ENCODE measurements at places on chromosomes 16 and 17.

GRCh38 chr16:15477802-15478201 lies 43.4 kb downstream of the BMERB1 start:
- no peak for DNase-seq

DNA sequence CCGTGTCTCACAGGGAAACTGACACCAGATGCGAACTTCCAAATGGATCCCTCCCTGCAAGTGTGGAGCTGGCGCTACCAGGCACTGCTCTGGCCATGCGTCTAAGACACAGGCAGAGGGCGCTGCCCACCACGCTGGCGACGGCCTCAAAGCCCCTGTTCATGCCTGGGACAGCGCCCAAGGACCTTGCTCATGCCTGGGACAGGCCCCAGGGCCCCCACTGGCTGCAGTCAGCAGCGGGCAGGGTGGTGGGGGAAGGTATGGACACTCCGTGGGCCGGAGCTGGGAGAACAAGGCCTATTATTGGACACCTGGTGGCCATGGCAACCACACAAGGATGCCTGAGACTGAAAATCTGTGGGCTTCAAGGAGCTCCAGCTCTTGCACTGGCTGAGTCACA lies 8.8 kb downstream of the ZG16B start:
- DNase-seq: no peak

GRCh38 chr16:64290461-64290860 lies 831.4 kb downstream of the CDH11 start:
- no peak for DNase-seq

GRCh38 chr17:51508048-51508447 lies 247.7 kb downstream of the UTP18 start:
- DNase-seq: no peak

GRCh38 chr17:681738-682529 lies 32.7 kb downstream of the VPS53 start:
- no peak for DNase-seq

GRCh38 chr16:23480257-23480656 lies 27.3 kb upstream of the COG7 start:
- no peak for DNase-seq

DNA sequence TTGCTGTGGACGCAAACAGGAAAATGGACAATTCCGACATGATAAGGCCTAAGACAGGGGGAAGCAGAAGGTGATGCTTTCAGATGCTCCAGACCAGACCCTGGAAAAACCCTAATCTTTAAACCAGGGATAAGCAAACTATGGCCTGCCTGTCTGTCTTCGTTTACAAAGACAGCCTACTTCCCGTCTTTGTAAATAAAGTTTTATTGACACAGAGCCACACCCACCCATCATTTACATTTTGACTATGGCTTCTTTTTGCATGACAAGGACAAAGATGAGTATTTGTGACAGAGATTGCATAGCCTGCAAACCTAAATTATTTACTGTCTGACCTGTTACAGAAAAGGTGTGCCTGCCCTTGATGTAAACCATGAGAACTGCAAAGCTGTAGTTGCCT lies 177.9 kb downstream of the WSCD1 start:
- no peak for DNase-seq

DNA sequence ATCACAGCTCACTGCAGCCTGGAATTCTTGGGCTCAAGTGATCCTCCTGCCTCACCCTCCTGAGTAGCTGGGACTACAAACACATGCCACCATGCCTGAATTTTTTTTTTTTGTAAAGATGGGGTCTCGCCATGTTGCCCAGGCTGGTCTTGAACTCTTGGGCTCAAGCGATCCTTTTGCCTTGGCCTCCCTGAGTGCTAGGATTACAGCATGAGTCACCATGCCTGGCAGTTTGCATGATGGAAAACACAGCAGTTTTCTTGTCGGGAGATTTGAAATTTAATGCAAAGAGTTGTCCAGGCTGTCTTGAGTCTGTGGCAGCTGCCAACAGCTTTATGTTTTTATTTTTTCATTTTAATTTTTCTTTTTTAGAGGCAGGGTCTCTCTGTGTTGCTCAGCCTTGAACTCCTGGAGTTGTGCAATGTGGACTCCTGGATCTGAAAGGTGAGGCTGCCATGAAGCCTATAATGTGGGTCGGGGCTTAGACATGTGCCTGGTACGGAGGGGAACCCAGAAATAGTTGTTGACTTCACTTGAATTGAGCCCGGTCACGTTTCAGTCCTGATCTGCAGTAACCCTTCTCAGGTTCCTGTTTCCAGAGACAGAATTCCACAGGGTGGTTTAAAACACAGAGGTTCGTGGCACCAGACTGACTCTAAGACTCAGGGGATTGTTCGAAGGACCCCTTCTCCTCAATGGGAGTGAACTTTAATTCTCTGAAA lies 18.7 kb downstream of the CD300A start:
- DNase-seq: no peak

DNA sequence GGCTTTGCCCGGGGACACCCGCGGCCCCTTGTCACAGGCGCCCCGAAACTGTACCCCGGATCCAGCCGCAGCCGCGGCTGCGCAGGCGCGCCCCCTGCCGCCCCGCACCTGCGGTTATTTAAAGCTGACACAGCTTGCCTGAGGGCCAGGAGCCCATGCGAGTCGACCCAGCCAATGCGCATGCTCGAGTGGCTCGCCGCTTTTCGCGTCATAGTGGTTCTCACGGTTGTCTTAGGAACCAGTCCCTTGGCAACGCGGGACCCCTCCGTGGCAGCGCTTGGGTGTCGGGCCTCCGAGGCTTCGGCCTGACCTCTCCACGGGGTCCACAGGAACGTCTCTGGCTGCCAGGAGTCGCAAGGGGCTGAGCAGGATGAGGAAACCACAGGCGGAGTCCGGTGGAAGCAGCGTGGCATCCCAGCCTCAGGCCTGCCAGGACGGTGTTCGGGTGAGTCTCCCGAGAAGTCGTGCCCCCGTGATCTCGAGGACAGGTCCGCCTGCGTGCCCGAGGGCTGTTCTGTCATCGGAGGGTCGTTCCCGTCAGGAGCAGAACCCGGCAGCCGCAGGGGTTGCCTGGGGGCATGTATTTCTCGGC lies 716.9 kb downstream of the KCNJ18 start:
- no peak for DNase-seq

GRCh38 chr17:8426094-8426720 lies 9.5 kb upstream of the NDEL1 start:
- DNase-seq: no peak

DNA sequence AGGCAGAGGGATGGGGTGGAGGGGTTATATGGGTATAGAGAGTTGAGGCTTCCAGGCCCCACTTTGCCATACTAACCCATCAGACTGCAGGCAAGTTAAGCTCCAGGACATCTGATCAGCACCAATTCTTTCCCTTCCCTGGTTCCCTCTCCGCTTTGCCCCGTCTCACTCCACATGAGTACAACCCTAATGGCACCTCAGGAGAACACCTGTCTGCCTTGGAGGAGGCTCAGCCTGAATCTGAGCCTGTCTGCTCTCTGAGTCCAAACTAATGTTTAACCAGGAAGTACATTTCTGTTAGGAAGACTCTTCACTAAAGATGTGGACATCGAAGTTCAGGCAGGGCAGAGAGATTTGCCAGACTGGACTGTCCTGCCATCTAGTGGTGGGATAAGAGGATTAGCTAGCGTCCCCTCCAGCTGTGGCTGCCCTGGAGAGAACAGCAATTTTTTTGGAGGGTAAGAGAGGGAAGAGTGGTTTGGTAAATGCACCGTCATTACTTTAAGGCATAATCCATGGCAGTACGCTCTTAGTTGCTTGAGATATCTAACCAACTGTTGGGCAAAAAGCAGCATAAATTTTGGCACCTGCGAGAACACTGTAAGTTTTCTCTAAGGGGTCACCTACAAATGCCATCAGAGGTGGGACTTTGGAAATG lies 29.2 kb upstream of the LRRC75A start:
- peak; percentile 28 for DNase-seq

GRCh38 chr16:88309908-88310265 lies 72.9 kb upstream of the ZNF469 start:
- no peak for DNase-seq

GRCh38 chr16:4216596-4216995 lies 25.3 kb downstream of the SRL start:
- no peak for DNase-seq

DNA sequence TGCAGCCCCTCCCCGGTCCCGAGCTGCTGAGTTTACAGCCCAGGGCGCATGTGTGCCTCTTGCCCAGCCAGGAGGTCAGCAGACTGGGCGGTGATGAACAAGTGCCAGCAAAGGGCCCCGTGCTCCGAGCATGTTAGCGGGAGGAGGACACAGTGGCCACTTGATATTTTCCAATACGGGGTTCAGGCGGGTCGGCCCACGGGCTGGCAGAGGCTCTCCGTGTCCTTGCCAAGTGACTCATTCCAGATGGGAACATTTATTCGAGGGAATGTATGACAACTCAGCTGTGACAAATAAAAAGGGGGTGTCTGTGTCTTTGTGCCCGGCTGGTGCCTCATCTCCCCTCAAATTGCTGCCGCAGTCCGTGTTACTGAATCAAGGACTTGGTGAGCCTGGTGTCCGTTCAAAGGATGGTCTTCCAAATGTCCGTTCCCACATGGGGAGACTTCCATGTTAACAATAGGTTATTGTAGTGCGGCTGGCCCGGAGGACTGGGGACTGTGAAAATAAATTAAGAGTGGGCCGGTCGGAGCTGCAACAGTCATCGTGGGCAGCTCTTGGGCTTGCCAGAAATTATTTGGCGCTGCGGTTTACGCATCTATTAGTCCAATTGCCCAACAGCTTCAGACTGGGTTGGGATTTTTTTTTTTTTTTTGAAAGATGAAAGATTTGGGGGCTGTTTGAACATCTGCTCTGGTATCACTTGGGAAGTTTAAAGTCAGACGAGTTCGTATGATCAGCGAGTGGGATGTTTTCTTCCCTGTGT lies 174.0 kb upstream of the CIBAR2 start:
- DNase-seq: no peak

GRCh38 chr16:17026600-17027242 lies 444.0 kb downstream of the XYLT1 start:
- DNase-seq: no peak
